ENCODE measurements at places on chromosomes 7 and 10.

- H3K4me3 ChIP-seq, result no peak overlapping the region
- no peak overlapping the region for H3K27ac ChIP-seq
- no peak for DNase-seq
These were observed 38.6 kb downstream of the ZNRF2 start for GRCh38 chr7:30323006-30323355.

- H3K27ac ChIP-seq, result no peak overlapping the region
- no peaks in the 10 kb centered on the region for H3K27me3 ChIP-seq
- no peak overlapping the region for H3K4me3 ChIP-seq
- H3K4me1 ChIP-seq, result no peaks in the 10 kb centered on the region
- peaks cover 36% of the 10 kb centered on the region for H3K36me3 ChIP-seq
- DNase-seq, result peak; percentile 83
These were observed 17.6 kb downstream of the ZDHHC16 start for GRCh38 chr10:97463363-97464132.

GRCh38 chr7:92754919-92755581 lies 81.3 kb downstream of the CDK6 start:
- H3K4me1 ChIP-seq, result peaks cover 6% of the 10 kb centered on the region
- H3K27ac ChIP-seq, result no peak overlapping the region
- DNase-seq, result no peak
- H3K4me3 ChIP-seq, result no peak overlapping the region

DNA sequence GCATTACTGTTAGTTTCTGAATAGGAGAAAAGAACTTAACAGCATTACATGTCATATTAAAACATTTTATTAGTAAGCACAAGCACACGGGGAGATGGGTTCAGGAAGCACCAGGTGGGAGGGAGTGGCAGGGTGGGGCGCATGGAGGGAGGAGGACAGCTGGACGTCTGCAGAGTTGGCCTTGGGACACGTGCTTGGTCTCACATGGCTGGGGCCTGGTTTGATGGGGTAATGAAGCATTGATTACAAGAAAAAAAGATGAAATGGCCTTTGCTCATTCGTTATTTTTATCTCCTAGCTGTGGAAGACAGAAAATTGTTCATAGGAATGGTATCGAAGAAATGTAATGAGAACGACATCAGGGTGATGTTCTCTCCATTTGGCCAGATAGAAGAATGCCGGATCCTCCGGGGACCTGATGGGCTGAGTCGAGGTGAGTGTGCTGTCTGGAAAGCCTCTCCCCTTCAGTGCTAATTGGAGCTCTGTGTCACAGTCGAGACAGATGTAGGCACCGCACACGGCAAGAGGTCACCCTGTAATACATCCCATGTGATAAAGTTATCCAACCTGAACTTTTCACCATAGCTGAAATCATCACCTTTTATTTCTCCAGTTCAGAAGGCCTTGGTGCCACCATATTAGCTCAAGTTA lies 239.9 kb downstream of the CELF2 start:
- DNase-seq, result no peak
- H3K36me3 ChIP-seq, result no peaks in the 10 kb centered on the region
- H3K4me3 ChIP-seq, result no peak overlapping the region
- no peaks in the 10 kb centered on the region for H3K27me3 ChIP-seq
- H3K27ac ChIP-seq, result no peak overlapping the region

- no peak overlapping the region for H3K27ac ChIP-seq
- no peaks in the 10 kb centered on the region for H3K27me3 ChIP-seq
- H3K36me3 ChIP-seq, result no peaks in the 10 kb centered on the region
These were observed 194.3 kb upstream of the PPP2R2D start for GRCh38 chr10:131706476-131706875.

GRCh38 chr10:23474081-23474480 lies 35.2 kb downstream of the OTUD1 start:
- H3K4me1 ChIP-seq, result peaks cover 2% of the 10 kb centered on the region
- H3K36me3 ChIP-seq, result no peaks in the 10 kb centered on the region
- DNase-seq, result no peak
- H3K27ac ChIP-seq, result no peak overlapping the region

- H3K36me3 ChIP-seq, result no peaks in the 10 kb centered on the region
- no peaks in the 10 kb centered on the region for H3K4me1 ChIP-seq
- no peak overlapping the region for H3K4me3 ChIP-seq
- H3K27ac ChIP-seq, result no peak overlapping the region
These were observed 91.2 kb downstream of the LCOR start for GRCh38 chr10:96922978-96923948.

- no peak overlapping the region for H3K27ac ChIP-seq
- no peaks in the 10 kb centered on the region for H3K4me1 ChIP-seq
- no peak overlapping the region for H3K4me3 ChIP-seq
- no peak for DNase-seq
- no peaks in the 10 kb centered on the region for H3K36me3 ChIP-seq
- no peaks in the 10 kb centered on the region for H3K27me3 ChIP-seq
These were observed 182.7 kb upstream of the LYZL2 start for GRCh38 chr10:30812018-30812851.
